WTC11 (cell line): ENCODE measurements at places on chromosomes 3 and 15. TPM values are rescaled to one million over a fixed set of nuclear protein-coding genes. Genes with fewer than 3 reads are reported as not detected.

GRCh38 chr15:56233549-56233948 lies 10.1 kb downstream of the RFX7 start:
- no peak for DNase-seq

- no peak for DNase-seq
Observed at GRCh38 chr3:194672876-194673275, 885 bp upstream of the LSG1 start.

GRCh38 chr15:75153565-75154276 lies 48.0 kb upstream of the C15orf39 start:
- DNase-seq, result no peak

Gene VIPR1
- total RNA-seq, result 7.1 to 9.4 TPM (median 7.2 TPM) in 3 replicates
